ENCODE measurements at places on chromosomes 4 and X. TPM values are rescaled to one million over a fixed set of nuclear protein-coding genes. Genes with fewer than 3 reads are reported as not detected.

GRCh38 chr4:88870428-88870827 is 172.8 kb upstream of the NAP1L5 start:
- no peak for DNase-seq

GRCh38 chr4:128337863-128338262 is 50.2 kb upstream of the PGRMC2 start:
- DNase-seq = no peak

- peak; percentile 27 for DNase-seq
These were observed 82.8 kb downstream of the NAT8L start for GRCh38 chr4:2141762-2142451.

DNA sequence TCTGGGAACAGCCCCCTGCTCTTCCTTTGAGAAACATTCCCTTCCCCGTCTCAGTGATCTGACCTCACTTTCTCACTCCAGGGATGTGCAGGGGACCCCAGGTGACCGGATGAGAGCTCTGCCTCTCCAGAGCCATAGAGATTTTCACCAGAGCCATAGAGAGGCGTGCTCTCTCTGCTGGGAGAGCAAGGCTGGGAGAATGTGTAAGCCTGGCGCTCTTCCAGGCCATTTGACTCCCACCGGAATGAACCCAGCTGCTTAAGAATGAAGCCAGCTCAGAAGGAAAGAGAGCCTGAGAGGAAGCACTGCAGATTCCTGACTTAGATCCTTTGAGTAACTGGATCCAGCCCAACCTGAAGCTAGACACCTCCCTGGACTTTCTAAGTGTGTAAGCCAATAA is 106.4 kb downstream of the DHX15 start:
- DNase-seq = peak; percentile 88

- DNase-seq = no peak
These were observed 15.6 kb upstream of the ADH5 start for GRCh38 chr4:99104153-99104552.

GRCh38 chr4:100582146-100582545 is 64.3 kb upstream of the EMCN start:
- DNase-seq = peak; percentile 75

DNA sequence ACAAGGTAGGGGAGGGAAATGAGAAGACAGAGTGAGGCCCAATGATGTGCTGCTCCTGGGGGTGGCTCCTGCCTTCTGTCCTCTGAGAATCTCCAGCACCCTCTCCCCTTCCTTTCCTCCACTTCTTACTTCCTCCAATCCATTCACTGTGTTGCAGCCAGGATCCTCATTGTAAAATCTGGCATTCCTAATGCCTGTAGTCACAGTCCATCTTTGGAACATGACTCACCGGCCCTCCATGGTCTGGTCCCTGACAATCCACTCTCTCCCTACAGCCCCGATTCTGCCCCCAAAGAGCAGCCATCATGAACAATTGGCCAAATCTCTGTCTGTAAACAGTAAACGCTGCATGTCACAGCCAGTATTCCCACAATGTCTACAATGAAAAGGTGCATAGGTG is 72.9 kb downstream of the CLNK start:
- DNase-seq = peak; percentile 80

DNA sequence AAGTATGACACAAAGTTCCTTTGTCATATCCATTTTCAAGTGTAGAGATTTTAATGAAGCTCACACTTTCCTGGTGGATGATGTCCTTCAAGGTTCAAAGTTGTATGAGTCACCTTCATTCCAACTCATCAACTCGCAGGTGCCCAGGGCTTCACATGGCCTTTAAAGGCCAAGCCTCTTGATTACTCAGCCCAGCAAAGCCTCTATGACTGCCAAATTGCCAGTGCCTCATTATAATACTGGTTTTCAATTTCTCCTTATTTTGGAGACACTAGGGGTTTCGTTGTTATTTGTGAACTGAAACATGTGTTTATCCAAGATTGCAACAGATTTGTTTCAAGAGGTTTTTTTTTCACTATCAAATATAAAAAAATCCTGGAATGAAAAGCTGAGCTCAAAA is 45.9 kb upstream of the PPP3CA start:
- DNase-seq = peak; percentile 51

- no peak for DNase-seq
These were observed 38.6 kb downstream of the ALG13 start for GRCh38 chrX:111719426-111720210.

- DNase-seq = no peak
These were observed 16.6 kb downstream of the FRMPD3 start for GRCh38 chrX:107465932-107466620.

- DNase-seq = no peak
These were observed 261.3 kb upstream of the RASGEF1B start for GRCh38 chr4:81732980-81733379.

- DNase-seq = no peak
These were observed at the start of gene PPP1R2C for GRCh38 chrX:42778096-42778495. TSS of gene PPP1R2C (minus strand) at chrX:42778163. CDS start at chrX:42778079, 84 bp downstream.

GRCh38 chr4:108607079-108607815 is 13.1 kb upstream of the RPL34 start:
- peak; percentile 51 for DNase-seq

Gene MAGEA8
- not detected for total RNA-seq

Gene GLOD5
- total RNA-seq = not detected

Gene CC2D2A
- total RNA-seq = 17.3 TPM

Gene TMEM35A
- total RNA-seq = 1.4 TPM

Gene NAAA
- total RNA-seq = 49.4 TPM

Gene INTU
- 12.7 TPM for total RNA-seq

Gene FOXR2
- not detected for total RNA-seq

Gene SLC25A6
- total RNA-seq = 219 TPM

Gene EDNRA
- total RNA-seq = 22.3 TPM
